ENCODE measurements at places on chromosomes 4 and X.

- no peak for DNase-seq
Observed at GRCh38 chrX:143757375-143757774, 36.8 kb upstream of the SPANXN2 start.

GRCh38 chr4:112910109-112910736, 139.2 kb upstream of the ANK2 start:
- DNase-seq, result no peak

DNA sequence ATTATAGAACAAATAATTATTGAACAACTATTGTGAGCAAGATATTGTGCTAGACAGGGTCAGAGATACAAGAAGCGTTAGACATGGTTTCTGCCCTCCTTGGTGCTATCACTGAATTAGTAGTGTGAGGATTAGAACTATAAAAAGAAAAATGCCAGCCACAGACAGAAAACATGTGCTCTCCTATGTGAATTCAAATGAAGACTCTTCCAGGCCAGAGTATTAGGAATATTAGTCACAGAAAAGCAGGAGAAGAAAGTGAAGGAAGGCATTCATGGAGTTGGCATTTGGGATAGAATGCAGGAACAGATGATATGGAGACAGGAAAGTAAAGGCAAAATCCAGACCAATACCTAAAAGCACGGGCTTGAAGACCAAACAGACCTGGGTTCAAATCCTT, 179.6 kb upstream of the TENM3 start:
- no peak for DNase-seq

DNA sequence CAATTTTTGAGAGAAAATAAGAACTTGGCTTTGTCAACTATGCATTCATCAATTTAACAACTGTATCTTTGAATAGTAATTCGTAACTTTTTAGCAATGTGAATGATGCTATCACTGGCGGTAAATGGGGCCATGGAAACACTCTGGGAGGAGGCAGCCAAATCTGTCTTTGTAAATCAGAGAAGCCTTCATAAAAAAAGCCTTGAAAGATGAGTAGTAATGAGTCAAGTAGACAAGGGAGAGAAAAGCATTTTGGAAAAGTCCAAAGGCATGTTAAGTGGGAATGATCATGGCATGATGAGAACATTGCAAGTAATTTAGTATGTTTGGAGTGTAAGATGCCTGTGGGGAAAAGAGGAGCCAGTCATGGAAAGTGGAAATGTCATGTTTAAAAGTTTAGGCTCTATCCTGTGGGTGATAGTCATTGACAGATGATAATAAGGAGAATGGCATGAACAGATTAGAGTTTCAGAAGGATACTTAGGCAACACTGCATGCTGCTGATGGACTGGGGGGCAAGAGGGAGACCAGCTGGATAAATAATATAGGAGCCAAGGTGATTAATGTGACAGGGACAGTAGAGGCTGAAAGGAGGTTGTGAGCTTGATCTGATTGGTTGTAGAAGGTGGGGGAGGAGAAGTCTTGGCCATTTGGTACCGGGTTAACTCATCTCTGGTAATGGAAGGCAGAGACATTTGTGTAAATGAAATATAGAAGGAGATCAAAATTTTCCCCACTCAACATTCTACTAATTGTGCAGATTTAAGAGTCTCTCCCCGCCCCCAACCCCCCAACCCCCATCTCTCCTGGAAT, 16.3 kb downstream of the SPRY1 start:
- no peak for DNase-seq

- DNase-seq, result no peak
Observed at GRCh38 chr4:126976850-126977632, 655.7 kb upstream of the INTU start.

- DNase-seq, result no peak
Observed at GRCh38 chr4:159107203-159107925, 4.5 kb downstream of the RAPGEF2 start.

GRCh38 chr4:11817088-11817487, 388.4 kb upstream of the HS3ST1 start:
- DNase-seq, result no peak

DNA sequence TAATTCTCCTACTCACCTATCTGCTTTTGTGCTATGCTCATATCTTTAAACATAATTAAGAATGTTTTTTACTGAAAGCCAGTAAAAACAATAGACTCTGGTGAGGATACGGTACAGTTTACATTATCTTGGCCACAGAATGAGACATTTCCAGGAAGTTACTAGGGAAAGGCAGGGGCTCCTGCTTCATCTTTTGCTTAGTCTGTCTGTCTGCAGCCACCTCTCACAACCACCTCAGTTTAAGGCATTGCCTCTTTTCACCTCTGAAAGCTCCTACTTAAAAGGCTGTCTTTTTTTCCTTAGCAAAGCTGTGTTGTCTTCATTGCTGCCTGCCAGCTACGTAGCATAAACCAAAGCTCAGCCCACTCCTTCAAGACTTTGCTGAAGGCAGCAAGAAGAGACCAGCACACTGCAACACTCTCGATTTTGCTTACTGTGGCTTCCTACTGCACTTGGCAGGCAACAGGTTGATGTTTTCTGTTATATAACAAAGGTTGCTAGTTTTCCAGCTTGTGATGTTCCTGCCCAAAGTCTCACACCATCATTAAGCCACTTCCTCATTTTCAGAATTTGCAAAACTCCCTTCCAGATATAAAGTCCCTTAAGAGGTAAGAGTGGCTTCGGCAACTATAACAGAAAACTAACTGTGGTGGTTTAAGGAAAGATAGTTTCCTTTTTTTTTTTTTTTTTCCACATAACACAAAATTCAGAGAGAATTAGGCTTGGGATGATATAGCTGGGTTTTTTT, 432.9 kb downstream of the GRXCR1 start:
- DNase-seq, result no peak

GRCh38 chrX:86051741-86052140, 4.4 kb upstream of the CHM start:
- DNase-seq, result no peak

GRCh38 chr4:139962130-139962684, 191.8 kb downstream of the MAML3 start:
- peak; percentile 43 for DNase-seq

DNA sequence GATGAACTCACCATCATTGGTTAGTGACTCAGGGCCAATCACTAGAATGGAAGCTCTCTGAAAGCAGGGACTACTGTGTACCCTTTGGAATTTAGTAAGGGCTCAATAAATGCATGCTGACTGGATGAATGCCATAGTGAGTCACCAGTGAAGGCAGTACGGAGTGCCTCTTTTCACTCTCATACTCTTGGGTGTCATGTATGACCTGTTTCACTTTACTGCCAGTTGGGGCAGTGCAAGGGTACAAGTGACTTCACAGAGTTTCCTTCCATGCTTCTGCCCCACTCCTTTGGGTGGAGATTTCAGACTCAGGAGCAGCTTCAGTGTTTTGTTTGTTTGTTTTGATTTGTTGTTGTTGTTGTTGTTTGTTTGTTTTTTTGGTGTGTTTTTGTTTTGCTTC, 57.7 kb downstream of the SOX3 start:
- DNase-seq, result no peak

DNA sequence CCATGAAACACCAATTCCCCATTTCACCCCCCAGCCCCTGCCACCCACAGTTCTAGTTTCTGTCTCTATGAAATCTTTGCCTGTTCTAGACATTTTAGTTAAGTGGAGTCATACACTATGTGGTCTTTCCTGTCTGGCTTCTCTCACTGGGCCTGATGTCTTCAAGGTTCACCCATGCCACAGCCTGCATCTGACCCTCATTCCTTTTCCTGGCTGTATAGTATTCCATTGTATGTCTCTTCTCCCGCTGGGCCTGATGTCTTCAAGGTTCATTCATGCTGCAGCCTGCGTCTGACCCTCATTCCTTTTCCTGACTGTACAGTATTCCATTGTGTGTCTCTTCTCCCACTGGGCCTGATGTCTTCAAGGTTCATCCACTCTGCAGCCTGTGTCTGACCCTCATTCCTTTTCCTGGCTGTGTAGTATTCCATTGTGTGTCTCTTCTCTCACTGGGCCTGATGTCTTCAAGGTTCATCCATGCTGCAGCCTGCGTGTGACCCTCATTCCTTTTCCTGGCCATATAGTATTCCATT, 191.7 kb downstream of the CRLF2 start:
- no peak for DNase-seq

Data from NCI-H1417 treated with DMSO at 0.1 percent for 48 hours (cell line).